SW 1271 (cell line): ENCODE measurements at places on chromosomes 4 and X.

DNA sequence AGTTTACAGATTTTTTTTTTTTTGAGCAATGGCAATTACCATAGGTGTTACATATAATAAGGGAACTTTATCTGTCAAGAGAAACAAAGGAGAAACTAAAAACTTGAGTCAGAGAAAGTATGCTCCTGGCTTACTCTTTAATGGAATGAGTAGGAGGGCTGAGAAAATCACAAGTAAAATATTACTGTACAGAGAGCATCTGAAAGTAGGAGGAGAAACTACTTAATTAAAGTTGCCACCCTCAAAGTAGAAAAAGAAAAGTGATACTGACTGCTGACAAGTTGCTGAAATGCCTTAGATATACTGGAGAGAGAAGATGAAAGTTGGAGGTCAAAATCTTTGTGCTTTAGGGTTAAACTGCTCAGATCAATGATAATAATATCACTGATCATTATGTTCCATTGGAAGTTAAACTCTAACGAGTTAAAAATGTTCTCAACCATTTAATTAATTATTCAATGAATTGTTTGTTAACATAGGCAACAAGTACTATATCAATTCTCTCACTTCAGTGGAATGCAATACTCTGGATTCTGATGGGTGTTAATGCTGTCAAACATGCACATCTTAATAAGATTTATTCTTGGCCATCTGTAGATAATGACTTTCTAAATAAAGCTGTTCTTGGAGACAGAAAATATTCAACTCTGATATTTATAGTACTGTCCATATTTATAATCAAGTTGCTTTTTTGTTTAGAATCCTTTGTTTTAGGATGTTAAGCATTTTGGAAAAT, 61.2 kb upstream of the CAMK2D start:
- DNase-seq, result no peak

DNA sequence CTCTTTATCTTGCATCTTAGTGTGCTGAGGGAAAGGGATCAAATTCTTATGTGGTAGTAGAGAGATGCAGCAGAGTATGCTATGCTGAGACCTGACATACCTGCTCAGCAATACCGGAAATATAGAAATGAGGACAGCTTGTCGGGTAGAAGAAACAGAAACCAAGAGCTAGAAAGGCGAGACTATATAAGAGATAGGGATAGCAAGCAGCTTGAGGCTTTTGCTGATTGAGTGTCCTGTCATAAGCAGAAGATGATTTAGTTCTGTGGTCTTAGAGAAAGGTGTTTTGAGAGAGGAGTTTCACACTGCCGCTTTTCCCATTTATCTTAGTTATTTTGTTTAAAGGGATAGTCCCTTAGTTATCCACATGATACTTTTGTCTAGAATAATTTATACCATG, 31.7 kb downstream of the USP9X start:
- DNase-seq, result no peak

DNA sequence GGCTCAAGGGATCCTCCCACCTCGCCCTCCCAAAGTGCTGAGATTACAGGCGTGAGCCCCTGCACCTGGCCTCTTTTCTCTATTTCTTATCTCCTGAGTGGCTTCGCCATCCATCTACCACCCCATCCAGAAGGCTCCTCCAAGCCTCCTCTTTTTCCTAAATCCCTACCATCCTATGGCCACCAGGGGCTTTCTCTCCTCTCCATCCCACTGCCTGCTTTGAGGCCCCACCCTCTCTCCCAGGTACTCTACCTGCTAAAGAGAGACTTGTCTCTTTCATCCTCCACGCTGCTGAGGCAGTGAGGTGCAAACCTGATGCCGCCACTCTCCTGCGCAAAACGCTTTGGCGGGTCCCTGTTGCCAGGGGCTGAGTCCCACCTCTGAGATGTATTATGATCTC, 7.0 kb downstream of the RS1 start:
- no peak for DNase-seq

DNA sequence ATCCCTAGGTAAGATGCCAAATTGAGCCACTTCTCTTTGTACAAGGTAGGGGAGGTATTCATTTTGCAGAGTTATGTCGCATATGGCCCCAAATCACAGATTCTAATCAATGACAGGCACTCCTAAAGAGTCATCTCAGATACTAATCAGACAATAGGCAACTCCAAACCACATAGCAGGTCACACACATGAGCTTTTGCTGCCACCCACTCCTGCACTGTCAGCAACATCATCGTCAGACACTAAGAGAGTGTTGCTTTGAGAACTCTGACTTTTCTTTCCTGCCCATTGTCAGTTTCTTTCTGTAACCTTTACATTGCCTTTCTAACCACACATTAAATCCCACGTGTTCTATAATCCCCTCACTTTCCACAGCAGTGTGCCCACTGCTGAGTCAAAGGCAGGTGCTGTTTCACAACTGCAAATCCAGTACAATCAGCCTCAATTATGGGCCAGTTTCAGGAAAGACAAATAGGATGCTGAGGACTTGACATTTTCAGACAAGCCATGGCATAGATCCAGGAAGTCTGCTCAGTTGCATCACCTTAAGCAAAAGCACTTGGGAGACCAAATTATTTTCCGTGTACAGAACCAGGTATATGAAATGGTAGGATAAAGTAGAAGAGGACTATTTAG, 23.5 kb downstream of the TMEM31 start:
- DNase-seq, result no peak
